ENCODE measurements at places on chromosomes 11 and 22. TPM values are rescaled to one million over a fixed set of nuclear protein-coding genes. Genes with fewer than 3 reads are reported as not detected.

Gene SAMM50
- 49.3 TPM for polyA plus RNA-seq

Gene SOX6
- 0.08 TPM for polyA plus RNA-seq

DNA sequence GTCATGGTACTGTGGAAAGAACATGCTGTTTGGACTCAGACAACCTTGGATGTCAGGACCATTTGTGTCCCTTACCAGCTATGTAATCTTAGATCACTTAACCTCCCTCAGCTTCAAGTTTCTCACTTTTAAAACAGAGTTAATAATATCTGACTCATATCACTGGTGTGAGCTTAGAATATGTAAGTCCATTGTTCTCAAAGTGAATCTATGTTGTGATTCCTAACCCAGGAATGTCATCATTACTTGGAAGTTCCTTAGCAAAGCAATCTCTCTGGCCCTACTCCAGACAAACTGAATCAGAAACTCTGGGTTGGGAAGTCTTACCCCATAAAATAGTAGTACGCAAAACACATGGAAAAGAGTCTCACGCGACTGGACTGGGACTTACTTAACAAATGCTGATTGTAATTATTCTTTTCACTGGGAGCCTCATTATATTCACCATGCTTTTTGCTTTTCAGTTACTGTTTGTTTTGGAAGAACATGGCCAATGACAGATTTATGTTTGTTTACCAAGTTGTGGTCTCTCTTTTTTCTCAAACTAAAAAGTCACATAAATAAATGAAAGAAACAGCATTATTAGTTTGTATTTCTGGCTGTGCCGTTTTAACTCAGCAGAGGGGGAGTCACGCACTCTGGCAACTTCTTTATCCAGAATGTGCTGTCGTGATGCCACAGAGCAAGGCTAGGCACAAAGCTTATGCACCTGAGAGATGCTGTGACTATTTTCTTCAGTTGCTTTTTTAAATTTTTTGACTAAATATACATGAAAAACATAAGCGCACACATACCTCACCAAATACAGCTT, 217.7 kb upstream of the CTSC start:
- peak; percentile 76 for DNase-seq

DNA sequence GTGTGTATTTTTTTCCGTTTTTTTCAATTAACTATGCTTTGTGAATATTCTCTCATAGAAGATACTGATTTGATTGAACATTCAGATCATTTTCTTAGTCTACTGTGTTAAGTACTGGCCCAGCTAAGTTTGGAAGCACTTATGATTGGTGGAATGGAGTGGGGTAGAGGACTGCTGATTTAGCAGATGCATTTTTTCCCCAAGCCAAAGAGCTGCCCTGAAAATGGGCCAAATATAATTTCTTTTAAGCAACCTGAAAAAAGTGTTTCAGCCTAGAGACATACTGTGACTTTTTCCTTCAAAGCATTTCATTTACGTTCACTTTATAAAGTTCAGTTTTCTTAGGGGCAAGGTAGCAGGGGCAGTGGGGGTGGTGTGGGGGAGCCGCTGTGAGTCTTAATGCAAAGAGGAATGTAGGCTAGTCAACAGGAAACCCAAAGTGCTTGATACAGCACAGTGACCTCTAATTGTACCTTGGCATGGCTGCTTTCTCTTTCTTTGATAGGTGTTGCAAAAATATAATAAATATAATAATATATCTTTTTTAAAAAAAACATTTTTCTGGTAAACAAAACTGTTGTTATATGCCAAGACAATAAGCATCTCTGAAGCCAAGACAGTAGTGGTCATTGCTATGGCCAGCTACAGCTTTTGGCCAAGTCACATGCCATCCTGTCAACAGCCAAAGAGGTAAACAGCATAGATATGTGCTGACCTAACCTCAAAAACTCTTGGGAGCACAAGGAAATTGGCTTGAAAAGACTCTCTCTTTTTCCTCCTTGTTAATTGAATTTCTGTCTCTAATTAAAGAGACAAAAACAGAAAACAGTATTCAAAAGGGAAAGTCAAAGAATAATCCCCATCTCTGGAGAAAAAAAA, 58.8 kb downstream of the LIF start:
- no peak for DNase-seq

DNA sequence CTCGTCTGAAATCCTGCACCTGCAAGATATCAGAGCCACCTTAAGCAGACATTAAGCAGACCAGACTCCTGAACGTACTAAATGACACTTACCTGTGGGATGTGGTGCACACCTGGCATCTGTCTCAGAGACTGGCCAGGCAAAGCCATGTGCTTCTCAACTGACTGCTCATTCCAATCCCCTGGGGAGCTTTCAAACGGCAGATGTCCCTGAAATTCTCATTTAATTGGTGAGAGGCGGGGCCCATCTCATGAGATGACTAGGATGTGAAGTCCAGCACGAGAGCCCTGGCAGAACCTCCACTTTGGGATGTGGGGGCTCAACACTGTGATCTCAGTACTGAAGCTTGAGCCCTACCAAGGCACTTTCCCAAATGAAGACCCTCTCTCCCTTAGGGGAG, 84.9 kb upstream of the HMGXB4 start:
- no peak for DNase-seq

Gene PAMR1
- not detected for polyA plus RNA-seq

GRCh38 chr22:45629469-45630089, 42.1 kb upstream of the ATXN10 start:
- no peak for DNase-seq

- DNase-seq, result no peak
Measured at GRCh38 chr22:33274214-33275072, 216.3 kb upstream of the SYN3 start.

GRCh38 chr11:37905707-37906417, 1307.8 kb upstream of the RAG2 start:
- DNase-seq, result no peak

GRCh38 chr22:35638410-35638809, 9.8 kb upstream of the APOL6 start:
- DNase-seq, result no peak

Measured in A549 (cell line).